Heart left ventricle (tissue), 16 donors: ENCODE measurements at places on chromosomes 1 and 21. TPM values are rescaled to one million over a fixed set of nuclear protein-coding genes. Genes with fewer than 3 reads are reported as not detected.

FCER1G gene
- 17.4 TPM for total RNA-seq

SLC26A9 gene
- 7.7 TPM for total RNA-seq

DNA sequence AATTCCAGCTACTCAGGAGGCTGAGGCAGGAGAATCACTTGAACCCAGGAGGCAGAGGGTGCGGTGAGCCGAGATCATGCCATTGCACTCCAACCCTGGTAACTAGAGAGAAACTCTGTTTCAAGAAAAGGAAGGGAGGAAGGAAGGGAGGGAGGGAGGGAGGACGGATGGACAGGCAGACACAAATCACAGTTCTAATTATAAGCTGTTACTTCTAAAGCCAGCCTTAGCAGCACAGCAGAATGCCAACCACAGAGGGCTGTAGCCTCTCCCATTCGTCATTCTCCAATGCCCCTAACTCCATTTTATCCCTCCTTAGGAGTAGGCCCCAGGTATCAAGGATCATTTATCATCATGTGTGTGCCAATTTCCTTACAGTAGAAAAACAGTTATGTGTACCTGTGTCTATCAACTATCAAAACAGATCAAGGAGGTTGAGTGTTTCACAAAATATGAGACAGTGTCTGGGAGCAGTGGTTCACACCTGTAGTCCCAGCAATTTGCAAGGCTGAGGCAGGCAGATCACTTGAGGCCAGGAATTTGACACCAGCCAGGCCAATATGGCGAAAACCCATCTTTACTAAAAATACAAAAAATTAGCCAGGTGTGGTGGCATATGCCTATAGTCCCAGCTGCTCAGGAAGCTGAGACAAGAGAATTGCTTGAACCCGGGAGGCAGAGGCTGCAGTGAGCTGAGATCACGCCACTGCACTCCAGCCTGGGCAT lies 19.1 kb downstream of the USP48 start:
- no peaks in the 10 kb centered on the region for H3K36me3 ChIP-seq
- no peaks in the 10 kb centered on the region for H3K27me3 ChIP-seq
- peaks cover 8% of the 10 kb centered on the region for H3K4me1 ChIP-seq
- H3K4me3 ChIP-seq, result no peak overlapping the region
- no peak for DNase-seq

GRCh38 chr1:166129006-166129405 lies 37.8 kb downstream of the FAM78B start:
- no peak overlapping the region for H3K27ac ChIP-seq
- H3K27me3 ChIP-seq, result no peaks in the 10 kb centered on the region
- H3K4me3 ChIP-seq, result no peak overlapping the region
- DNase-seq, result no peak

GRCh38 chr1:206867716-206868115 lies 2.3 kb downstream of the IL20 start:
- no peak overlapping the region for H3K4me3 ChIP-seq
- no peaks in the 10 kb centered on the region for H3K4me1 ChIP-seq
- no peaks in the 10 kb centered on the region for H3K27me3 ChIP-seq
- H3K36me3 ChIP-seq, result no peaks in the 10 kb centered on the region
- H3K27ac ChIP-seq, result no peak overlapping the region

- H3K27me3 ChIP-seq, result no peaks in the 10 kb centered on the region
- no peak overlapping the region for H3K4me3 ChIP-seq
- peak overlapping the region; percentile 11 for H3K27ac ChIP-seq
- peaks cover 47% of the 10 kb centered on the region for H3K36me3 ChIP-seq
Measured at GRCh38 chr1:223721658-223722607, 9.6 kb downstream of the CAPN2 start.

DNA sequence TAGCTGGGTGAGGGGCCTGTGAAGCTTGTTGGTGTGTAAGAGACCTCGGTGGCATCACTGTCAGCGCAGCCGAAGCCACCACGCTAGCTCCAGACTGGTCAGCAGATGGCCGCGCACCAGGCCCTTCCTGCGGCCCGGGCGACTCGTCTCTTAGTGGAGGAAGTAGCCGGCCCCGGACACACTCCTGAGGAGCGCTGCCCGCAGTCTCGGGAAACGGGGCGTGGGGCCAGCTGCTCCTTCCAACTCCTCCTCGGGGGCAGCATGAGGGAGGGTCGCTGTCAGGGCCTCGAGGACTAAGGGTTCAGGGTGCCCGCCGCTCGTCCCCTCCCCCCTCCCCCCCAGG lies 20.4 kb downstream of the H3-3A start:
- no peaks in the 10 kb centered on the region for H3K36me3 ChIP-seq
- peak overlapping the region; percentile 73 for H3K4me3 ChIP-seq
- H3K27me3 ChIP-seq, result no peaks in the 10 kb centered on the region
- no peaks in the 10 kb centered on the region for H3K4me1 ChIP-seq
- H3K27ac ChIP-seq, result peak overlapping the region; percentile 14
- DNase-seq, result peak; percentile 85

DNA sequence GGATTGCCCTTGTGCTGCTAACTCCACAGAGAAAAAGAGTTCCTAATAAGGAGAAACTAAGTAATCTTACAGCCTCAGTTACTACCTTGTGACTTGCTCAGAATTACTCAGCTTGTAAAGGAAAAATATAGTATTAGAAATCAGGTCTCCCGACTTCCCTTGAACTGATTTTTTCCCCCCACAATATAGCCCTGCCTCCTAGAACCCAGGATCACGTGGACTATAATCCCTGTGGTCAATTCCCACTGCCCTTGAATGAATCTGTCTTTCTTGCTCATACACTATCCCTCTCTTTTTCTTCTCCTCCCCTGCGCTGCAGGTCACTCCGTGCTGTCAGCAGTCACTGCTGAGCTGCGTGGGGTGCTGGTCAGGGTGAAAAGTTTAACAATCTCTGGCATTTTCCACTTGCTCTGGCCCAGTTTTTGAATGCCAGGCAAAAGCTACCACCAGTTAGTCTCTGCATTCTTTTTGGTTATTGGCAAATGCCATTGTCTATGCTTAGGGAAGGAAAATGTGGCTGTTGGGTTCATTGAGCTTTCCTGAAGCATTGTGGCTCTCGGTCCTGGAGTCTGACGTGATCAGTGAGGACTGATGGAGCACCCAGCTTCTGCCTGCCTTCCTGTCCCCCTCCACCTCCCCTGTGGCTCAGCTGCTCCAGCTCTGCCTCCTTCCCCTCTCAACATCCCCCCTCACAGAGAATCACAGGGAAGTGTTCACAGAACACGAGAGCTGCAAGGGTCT lies 1.9 kb upstream of the MYOC start:
- no peak overlapping the region for H3K4me3 ChIP-seq
- H3K27ac ChIP-seq, result peak overlapping the region; percentile 88
- H3K4me1 ChIP-seq, result peaks cover 23% of the 10 kb centered on the region
- H3K27me3 ChIP-seq, result no peaks in the 10 kb centered on the region

- no peaks in the 10 kb centered on the region for H3K36me3 ChIP-seq
- H3K4me3 ChIP-seq, result no peak overlapping the region
- no peak overlapping the region for H3K27ac ChIP-seq
- no peak for DNase-seq
- no peaks in the 10 kb centered on the region for H3K4me1 ChIP-seq
Measured at GRCh38 chr21:45877171-45877438, 104.5 kb upstream of the COL6A1 start.

DNA sequence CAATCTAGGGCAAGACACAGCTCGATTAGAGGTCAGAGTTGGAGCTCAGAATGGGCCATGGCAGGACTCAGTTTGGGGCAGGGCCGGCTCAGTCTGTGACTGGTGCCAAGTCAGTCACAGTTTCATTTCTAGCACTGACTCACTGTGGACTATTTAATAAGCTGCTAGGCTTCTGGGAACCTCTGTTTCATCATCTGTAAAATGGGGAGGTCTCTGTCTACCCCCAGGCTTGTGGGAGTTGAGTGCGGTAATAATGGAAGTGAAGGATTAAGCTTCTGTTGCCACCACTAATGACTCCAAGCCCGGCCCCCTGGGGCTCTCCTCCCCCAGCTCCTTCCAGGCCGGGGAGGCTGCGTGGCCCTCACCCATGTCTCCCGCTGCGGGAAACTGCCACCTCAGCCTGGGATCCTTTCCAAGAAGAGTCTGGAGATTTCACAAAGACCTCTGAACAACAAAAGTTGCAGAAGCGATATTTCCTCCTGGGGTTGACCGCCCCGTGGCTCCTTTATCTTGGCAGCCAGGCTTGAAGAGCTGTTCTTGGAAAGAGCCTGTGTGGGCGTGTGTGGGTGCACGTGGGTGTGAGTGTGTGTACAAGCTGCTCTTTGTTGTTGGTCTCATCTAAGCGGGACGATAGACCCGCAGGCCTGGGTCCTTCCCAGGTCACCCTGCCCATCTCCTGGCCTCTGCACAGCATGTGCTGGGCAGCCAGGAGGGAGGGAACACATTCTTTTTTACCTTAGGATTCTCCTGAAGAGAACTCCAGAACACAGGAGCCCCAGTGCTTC lies 29.1 kb downstream of the KNCN start:
- H3K4me3 ChIP-seq, result no peak overlapping the region
- peaks cover 15% of the 10 kb centered on the region for H3K27me3 ChIP-seq
- DNase-seq, result no peak
- H3K36me3 ChIP-seq, result no peaks in the 10 kb centered on the region
- H3K4me1 ChIP-seq, result no peaks in the 10 kb centered on the region
- no peak overlapping the region for H3K27ac ChIP-seq

- no peaks in the 10 kb centered on the region for H3K4me1 ChIP-seq
- H3K4me3 ChIP-seq, result no peak overlapping the region
- H3K27ac ChIP-seq, result no peak overlapping the region
- H3K27me3 ChIP-seq, result no peaks in the 10 kb centered on the region
- no peaks in the 10 kb centered on the region for H3K36me3 ChIP-seq
Measured at GRCh38 chr1:247146671-247147070, 25.1 kb downstream of the ZNF124 start.

DNA sequence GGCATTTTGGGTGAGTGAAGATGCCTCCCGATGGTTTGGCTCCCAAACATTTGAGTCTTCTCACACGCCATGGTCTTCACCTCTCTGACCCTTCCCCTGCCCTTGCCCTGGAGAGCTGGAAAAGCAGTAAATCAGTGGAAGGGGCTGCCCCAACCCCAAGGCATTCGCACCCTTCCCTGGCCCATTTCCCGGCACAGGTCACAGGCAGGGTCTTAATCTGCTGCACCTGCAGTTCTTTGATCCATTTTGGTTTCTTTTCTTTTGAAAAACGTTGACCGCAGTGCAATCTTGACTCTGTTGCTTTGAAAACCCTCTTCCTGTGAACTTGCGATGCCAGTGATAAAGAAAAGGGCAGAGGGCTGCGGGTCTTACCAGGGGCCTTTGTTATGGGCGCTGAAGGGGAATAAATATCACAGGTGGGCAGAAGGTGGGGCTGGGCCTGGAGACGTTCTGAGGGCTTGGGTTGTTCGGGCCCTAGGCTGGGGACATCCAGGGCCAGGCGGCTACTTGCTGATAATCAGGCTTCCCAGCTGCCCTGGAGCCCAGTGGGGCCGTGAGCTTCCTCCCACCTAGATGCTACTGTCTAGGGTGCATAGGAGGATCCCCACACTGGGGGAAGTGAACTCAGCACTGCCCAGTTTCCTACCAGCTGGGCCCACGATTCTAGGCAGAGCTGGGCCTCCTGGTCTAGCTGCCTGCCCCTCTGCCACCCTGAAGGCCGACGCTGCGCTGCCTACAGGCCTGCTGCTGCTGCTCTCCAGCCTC lies 38.6 kb upstream of the EPS8L3 start:
- no peak overlapping the region for H3K4me3 ChIP-seq
- H3K27ac ChIP-seq, result peak overlapping the region; percentile 7
- no peak for DNase-seq
- peaks cover 26% of the 10 kb centered on the region for H3K4me1 ChIP-seq
- no peaks in the 10 kb centered on the region for H3K36me3 ChIP-seq

DNA sequence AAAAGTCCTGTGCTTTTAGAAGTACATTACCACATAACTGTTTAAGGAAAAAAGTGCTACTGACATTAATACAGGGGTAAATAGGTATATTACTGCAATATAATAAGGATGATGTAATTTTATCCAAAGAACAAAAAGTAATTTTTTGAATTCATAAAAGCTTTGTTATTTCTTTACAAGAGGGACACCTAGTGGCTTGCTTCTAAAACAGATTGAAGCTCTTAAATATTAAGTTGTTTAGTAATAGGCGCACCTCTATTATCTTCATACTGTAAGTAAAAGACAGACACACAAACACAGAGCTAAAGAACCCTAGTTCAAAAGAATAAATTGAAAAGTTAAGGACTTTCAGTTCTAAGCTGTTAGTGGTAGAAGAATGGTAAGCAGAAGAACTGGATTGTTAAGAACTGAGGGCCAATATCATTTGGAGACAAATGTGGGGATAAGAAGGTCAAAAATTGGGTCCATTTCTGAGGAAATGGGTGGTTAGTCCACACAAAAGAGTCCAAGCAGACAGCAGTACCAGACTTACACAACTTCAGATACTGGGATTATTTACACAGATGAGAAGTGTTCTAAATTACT lies 15.4 kb downstream of the ZNHIT6 start:
- no peak for DNase-seq
- H3K27ac ChIP-seq, result no peak overlapping the region
- no peaks in the 10 kb centered on the region for H3K27me3 ChIP-seq
